ENCODE measurements at places on chromosomes 12 and 14.

- DNase-seq, result no peak
These were observed 35.9 kb downstream of the FBLN5 start for GRCh38 chr14:91911474-91912032.

DNA sequence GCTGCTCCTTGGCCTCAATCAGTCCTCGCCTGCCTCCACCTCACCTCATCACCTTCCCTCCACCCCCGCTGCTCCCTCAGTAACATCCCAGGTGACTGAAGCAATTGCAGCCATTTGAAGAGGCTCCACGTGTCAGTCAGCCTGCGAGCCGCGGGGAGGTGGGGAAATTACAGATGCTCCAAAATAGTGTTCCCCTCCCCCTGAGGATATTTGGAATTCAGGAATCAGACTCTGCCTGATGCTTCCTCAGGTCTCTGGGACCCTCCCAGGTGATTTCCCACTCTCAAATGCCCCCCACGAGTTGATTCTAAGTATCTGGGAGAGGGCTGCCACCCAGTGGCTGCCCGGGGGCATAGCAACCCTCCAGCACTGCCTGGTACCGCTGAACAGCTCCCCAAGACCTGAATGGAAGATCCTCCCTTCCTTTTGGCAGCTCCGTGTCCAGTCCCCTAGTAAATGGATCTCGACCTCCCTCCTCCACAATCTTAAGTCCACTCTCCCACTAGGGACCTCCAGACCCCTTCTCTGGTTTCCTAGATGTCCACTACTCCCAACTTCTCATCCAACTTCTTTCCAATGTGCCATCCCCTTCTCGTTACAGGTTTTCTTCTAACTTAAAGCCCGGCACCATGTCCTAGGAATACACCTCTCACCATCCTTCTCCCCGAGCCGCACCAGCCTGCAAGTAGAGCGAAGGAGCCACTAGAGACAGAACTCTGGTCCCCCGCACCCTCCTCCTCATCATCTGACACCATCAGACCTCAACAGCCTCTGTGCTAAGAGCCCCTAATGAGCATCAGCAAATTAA lies 1.4 kb upstream of the ASIC1 start:
- no peak for DNase-seq

GRCh38 chr12:123200414-123200813 lies 32.5 kb downstream of the MPHOSPH9 start:
- no peak for DNase-seq

DNA sequence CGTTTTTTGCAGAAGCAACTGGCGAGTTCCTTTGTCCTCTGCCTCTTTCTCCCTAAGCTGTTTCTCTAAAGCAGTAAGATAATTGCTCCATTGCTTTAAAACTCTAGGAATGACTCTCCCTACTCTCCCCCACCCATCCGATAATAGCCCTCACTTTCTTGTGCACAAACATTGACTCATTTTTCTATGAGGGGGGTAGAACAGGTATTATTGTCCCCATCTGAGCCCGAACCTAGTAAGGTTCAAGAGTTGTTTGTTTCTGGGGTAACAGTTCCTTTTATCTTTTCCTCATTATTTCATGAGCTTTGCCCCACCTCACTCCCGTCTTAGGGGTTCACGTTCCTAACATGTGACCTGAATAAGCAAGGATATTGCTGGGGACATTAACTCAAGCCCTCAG lies 190.6 kb downstream of the EMP1 start:
- DNase-seq, result no peak

GRCh38 chr14:104633276-104634137 lies 28.9 kb upstream of the TMEM179 start:
- DNase-seq, result no peak

DNA sequence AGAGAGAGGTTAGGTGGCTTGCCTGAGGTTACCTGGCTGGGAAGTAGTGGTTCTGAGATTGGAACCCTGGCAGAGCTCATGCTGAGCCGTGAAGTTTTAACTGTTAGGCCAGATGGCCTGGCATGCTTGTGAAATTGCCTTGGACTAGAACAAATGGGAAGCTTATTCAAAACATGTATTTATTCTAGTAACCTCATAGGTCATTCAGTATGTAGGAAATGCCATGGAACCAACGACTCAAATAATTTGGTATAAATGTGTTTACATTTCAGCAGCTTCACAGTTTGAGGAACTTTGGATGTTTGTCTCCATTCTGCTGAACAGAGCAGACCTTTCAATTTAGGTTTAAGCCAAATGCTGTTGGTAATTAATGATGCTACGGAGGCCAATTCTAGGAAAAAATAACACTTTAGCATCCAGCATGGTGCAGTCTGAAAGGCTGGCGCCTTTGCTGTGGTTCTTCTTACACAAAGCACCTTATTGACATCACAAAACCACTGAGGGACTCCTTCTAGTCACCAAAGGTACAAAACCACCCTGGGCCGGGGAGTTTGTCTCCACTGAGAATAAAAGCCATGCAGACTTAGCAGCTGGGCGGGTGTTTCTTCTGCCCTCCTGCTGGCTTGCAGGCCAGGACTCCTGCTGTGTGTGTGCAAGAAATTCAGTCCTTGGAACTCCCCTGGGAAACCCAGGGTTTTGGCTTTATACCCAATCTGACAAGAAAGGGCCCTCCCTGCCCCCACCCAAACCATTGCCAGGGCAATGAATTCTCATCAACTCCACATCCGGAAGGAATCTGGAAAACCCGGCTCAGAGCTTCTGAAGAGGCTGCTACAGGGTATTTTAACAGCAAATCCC lies 64.2 kb downstream of the ELK3 start:
- DNase-seq, result no peak

- no peak for DNase-seq
These were observed 30.7 kb downstream of the VWF start for GRCh38 chr12:6093764-6094163.

GRCh38 chr12:104747330-104747729 lies 210.8 kb downstream of the SLC41A2 start:
- DNase-seq, result no peak

DNA sequence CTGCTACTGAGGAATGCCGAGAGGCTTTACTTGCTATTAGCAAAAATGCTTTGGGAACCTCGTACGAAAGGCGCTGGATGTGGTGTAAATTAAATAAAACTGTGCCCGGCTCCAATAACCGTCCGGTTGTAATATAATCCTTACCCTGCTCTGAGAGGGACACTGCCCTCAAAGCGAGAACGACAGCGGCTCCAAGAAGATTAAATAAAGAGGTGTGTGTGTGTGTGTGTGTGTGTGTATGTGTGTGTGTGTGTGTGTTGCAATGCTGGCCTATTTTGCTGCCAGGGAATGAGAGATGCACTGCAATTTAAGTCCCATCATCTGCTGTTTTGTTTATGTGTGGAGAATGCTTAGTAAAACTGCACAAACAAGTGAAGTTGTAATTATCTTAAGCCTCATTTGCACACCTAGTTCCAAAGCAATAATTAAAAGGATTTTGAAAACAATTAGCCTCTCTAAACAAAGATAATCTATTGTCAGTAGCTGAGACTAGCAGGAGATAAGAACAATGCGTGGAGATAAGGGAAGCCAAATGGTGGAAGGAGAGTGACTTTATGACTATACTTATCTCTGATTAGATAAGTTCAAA lies 1.2 kb upstream of the SIX1 start:
- no peak for DNase-seq

DNA sequence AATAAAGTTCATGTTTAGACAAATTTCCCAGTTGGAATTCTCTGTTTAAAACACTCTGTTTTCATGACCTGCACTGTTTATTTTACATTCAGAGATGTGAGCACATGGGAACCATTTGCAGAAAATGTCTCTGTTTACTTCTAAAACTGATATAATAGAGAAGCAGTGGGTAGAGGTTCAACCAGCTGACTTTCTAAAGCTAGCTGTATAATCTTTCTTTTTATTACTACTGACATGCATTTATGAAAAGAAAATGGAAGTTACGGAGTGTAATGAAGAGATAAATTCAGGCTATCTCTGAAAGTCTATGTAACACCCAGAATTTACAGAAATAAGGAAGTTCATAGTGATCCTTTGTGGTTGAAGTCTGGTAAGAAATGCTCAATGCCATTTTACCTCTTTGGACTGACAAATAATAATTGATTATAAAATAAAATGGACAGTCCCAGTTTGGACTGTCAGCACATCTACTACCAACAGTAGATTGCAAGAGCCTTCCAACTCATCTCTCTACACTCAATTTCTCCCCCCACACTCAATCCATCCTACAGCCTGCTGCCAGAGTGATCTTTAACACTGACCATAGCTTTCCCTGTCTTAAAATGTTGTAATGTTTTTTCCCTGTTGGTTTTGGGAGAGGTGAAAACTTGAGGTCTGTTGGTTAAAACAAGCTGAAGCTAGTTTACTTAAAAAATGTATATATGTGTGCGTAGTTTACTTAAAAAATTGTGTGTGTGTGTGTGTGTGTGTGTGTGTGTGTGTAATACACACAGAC lies 137.4 kb downstream of the AEBP2 start:
- no peak for DNase-seq

Measured in lower leg skin (tissue), 4 donors.